H1 (cell line): ENCODE measurements at places on chromosomes 5 and 9.

- no peak overlapping the region for H3K27ac ChIP-seq
- no peaks in the 10 kb centered on the region for H3K36me3 ChIP-seq
- H3K4me1 ChIP-seq = no peaks in the 10 kb centered on the region
- DNase-seq = no peak
- H3K4me3 ChIP-seq = no peak overlapping the region
Measured at GRCh38 chr9:8883321-8883720, 1083.7 kb upstream of the DMAC1 start.

DNA sequence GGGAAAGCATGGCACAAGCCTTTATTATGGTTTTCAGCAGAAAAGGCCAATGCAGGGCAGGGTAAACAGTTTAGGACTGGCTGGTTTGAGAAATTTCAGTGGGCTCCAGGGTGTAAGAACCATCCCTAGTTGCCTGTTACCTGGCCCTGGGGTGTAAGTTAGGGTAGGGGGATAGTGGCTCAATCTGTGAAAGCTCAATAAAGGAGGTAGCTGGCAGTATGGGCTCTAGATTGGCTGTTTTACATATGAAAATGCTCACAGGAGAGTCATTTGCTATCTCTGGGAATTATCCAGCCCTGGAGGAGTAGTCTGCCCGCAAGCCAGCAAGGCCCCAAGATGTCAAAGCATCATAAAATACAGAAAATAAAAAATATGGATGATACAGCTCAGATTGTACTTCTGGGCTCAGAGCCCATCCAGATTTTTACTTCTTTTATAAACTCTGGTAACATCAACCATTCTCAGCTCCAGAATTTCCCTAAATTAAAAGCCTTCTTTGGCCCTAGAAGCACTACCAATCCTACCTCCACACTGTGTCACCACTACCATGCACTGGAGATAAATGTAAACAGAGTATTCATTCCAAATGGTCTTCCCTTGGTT lies 31.1 kb downstream of the SSBP2 start:
- no peaks in the 10 kb centered on the region for H3K4me1 ChIP-seq
- no peak for DNase-seq
- H3K27me3 ChIP-seq = no peaks in the 10 kb centered on the region
- no peaks in the 10 kb centered on the region for H3K36me3 ChIP-seq
- no peak overlapping the region for H3K27ac ChIP-seq
- no peak overlapping the region for H3K4me3 ChIP-seq

GRCh38 chr9:36901528-36901927 lies 132.5 kb downstream of the PAX5 start:
- H3K4me3 ChIP-seq = no peak overlapping the region
- H3K27ac ChIP-seq = no peak overlapping the region
- no peak for DNase-seq
- no peaks in the 10 kb centered on the region for H3K27me3 ChIP-seq
- H3K4me1 ChIP-seq = 0 out of 2 replicates have a peak, but pooled peaks cover 2% of the 10 kb centered on the region

DNA sequence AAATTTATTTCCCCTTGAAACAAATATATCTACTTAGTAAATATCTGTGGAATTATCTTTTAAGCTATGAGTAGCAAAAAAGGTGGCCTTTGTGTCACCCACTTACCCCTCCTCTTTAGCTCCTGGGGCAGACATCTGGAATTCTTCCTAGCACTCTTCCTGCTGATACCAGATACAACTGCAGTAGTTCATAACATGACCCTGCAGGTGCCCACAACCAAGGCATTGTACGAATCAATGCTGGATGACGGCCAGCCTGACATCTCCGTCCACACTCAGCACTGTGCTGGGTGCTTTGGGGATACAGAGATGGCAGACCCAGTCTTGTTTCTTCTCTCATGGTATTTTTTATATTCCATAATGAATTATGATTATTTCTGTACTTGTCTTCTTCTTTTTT lies 152.3 kb downstream of the GOLPH3 start:
- DNase-seq = no peak
- H3K27ac ChIP-seq = no peak overlapping the region
- H3K4me3 ChIP-seq = no peak overlapping the region
- peaks cover 9% of the 10 kb centered on the region for H3K4me1 ChIP-seq
- no peaks in the 10 kb centered on the region for H3K27me3 ChIP-seq
- no peaks in the 10 kb centered on the region for H3K36me3 ChIP-seq
